Activated CD4-positive, alpha-beta memory T cell treated with anti-CD3 and anti-CD28 coated beads for 36 hours (primary cell): ENCODE measurements at places on chromosomes 16 and 17. TPM values are rescaled to one million over a fixed set of nuclear protein-coding genes. Genes with fewer than 3 reads are reported as not detected.

- no peak for DNase-seq
Measured at GRCh38 chr17:726271-726919, 6.0 kb upstream of the TLCD3A start.

Gene WNT3
- 0.19 TPM for total RNA-seq

DNA sequence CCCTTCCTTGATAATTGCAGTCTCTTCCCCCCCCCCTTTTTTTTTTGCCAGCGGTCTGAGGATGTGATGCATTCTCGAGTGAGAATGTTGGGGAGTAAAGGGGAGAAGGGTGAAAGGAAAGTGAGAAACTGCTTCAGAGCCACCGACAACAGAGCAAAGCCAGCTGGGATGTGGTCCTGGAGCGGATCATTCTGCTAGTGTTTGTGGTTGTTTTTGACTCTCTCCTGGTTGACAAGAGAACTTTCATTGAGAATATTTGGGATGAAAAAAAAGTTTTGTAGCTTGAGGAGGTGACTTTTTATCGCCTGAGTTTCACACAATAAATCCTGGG lies 1.3 kb downstream of the NF1 start:
- peak; percentile 11 for DNase-seq

Gene C16orf96
- total RNA-seq: 0.07 TPM

Gene PRAC2
- not detected for total RNA-seq

DNA sequence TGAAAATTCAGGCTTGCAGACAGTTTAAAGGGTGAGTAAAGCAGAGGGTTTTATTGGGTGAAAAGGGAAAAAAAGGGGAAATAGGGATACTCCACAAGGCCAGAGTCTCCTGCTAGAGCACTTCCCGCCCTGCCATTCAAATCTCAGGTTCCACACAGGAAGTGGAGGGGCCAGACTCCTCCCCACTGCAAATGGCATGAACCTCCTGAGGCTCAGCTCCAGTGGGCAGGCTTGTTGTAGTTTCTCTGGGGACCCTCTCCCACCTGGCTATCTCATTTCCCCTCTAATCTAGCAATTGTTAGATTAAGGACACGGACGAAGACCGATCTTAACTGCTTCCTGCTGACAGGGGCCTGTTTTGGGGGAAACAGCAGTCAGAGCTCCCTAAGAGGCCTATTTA lies 43.4 kb downstream of the TAOK1 start:
- no peak for DNase-seq

- DNase-seq: peak; percentile 48
Measured at GRCh38 chr17:38579934-38580333, 25.8 kb downstream of the SRCIN1 start.

- no peak for DNase-seq
Measured at GRCh38 chr16:81843683-81844082, 64.6 kb downstream of the PLCG2 start.

GRCh38 chr16:79247386-79247785 lies 353.2 kb downstream of the MAF start:
- DNase-seq: no peak

- peak; percentile 59 for DNase-seq
Measured at GRCh38 chr17:43905985-43906852, 1.1 kb downstream of the MPP2 start.

- DNase-seq: no peak
Measured at GRCh38 chr17:77709594-77709993, 248.9 kb upstream of the TNRC6C start.

Gene CLEC19A
- not detected for total RNA-seq

- no peak for DNase-seq
Measured at GRCh38 chr16:77574867-77575624, 140.2 kb upstream of the ADAMTS18 start.

Gene CRHR1
- total RNA-seq: not detected

DNA sequence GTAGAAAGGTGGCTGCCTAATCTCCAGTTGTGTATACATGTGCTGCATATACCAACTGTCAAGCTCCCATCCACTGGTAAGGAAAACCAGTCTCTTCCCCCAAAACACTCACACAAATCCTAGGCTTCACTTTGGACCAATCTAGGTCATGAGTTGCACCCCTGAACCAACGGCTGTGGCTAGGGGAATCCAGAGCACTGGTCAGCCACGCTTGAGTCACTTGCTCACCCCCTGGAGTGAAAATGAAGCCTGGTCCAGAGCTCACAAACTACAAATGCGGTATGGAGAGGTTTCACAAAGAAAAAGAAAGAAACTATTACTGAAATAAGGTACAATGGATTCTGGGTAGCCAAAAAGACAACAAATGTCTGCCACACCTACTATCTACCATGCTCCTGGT lies 66.1 kb upstream of the NLK start:
- no peak for DNase-seq

DNA sequence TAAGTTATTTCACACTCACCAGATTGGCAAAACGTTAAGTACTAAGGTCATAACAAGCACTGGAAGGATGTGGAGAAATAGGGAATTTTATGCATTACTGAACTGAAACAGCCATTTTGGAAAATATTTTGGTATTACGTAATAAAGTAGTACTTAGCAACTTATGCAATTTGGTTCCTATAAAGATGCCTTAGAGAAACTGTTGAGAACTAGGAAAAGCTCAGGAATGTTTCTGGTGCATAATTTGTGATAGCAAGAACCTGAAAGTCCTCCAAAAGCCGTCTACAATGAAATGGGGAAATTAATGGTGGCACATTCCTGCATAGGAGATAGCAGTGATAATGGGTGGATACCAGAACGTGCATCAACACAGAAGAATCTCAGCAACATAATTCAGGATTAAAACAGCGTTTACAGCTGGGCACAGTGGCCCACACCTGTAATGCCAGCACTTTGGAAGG lies 472.5 kb downstream of the WWOX start:
- DNase-seq: no peak

Gene SAMD14
- total RNA-seq: 3.7 TPM

DNA sequence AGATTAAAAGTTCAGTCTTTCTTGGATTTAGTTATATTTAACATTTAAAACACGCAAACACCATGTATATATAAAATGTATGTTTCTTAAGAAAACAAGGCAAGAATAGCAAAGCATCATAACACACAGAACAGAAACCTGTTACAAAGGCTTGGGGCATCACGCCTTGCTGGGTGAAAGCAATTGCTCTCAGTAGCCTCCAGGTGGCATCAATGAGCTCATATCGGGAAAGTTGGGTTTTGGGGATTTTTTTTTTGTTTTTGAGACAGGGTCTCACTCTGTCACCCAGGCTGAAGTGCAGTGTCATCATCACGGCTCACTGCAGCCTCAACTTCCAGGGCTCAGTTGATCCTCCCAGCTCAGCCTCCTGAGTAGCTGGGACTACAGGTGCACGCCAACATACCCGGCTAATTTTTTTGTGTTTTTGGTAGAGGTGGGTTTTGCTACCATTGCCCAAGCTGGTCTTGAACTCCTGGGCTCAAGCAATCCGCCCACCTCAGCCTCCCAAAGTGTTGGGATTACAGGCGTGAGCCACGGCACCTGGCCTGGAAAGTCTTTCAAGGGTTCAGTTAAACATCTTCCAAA lies 56.9 kb downstream of the CYB5D2 start:
- peak; percentile 45 for DNase-seq

Gene KRTAP9-4
- not detected for total RNA-seq

DNA sequence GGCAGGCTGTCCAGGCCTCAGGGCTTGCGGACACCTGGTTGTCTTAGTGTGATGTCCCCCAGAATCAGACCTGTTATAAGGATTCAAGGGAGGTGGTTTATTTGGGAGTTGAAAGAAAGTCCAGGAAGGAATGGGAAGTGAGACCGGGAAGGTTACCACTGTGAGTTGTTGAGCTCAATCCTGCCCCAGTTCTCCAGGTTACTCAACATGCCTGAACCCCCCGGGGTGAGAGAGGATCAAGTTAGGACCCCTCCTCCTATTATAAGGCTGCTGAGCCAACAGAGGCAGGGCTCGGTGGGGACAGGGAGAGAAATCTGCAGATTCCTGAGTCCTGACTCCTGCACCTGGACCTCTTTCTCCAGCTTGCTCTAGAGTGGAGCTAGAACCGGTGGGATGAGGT lies 86.4 kb downstream of the MRM1 start:
- no peak for DNase-seq
